Fibroblast of skin of abdomen (primary cell): ENCODE measurements at places on chromosomes 7 and 10.
A peak's percentile ranks its signal among the peaks of the same experiment; 100 is the strongest.

- DNase-seq: peak; percentile 59
Measured at GRCh38 chr10:86960003-86960862, 1.8 kb downstream of the SNCG start.

GRCh38 chr7:83575436-83575835 is 73.5 kb downstream of the SEMA3E start:
- no peak for DNase-seq

DNA sequence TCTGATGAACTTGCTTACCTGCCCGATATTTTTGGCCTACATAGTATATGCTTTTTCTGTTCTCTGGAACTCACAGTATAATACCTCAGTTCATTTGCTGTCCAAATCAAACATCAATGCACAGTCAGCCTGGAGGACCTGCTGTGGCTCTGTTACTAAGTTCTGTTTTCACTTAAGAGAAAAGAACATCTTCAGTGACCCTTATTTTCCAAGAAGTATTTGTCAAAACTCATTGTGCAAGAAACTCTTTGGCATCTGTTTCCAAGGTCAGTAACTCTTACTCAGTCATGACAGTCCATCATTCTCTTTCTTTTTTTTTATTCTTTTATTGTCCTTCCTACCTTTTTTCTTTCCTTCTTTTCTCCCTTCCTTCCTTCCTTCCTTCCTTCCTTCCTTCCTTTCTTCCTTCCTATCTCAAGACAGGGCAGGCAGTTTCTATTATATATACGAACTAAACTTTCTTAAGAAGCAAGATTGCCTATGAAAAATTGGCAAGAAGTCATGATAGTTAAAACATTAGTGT is 37.8 kb upstream of the SEM1 start:
- DNase-seq: no peak

DNA sequence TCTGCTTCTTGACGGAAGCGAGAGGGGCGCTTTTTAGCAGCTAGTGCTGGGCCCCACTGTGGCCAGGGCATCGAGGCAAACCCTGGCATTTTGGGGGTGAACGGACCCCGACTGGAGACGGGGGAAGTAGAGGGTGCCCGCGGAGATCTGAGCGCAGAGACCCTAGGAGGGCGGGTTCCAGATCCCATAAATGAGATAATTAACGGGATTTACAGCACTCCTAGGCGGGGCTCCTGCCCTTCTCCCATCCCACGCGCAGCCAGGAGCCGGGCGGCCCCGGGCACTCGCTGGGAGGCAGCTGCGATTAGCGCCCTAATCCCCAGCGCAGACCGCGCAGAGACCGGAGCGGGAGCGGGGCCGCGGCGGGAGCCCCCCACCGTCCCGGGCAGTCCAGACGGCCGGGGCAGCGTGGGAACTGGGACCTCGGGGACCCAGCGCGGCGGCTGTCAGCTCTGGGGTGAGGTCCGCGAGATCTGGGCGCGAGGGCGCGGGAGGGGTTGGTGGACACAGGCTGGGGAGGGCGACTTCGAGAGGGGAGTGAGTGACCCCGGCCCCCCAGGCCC is 735 bp downstream of the JCAD start:
- no peak for DNase-seq

GRCh38 chr10:107340326-107340725 is 175.8 kb upstream of the SORCS1 start:
- no peak for DNase-seq

DNA sequence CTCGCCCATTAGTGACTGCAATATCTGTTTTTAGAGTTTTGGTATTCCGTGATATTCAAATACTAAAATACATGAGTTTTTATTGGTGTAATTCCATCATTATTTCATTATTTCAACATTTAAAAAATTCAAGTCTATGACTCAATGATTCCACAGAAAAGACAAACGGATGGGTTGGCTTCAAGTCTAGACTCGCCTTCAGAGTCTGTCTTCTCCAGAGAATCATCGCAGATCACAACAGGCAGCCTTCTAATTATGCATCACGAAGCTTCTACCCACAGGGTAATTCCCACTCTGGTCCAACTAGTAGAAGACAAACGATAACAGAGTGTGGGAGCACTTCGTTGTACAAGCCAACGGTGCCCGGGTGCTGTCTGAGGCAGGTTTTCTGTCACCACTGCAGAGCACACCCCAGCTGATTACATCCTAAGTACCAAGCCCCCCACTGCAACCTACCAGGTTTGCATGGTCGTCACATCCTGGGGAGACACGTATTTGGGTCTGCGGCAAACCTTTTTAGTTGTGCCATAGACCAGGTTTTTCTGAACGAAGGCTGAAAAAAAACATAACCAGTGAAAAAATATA is 28.9 kb downstream of the PARP12 start:
- DNase-seq: no peak

DNA sequence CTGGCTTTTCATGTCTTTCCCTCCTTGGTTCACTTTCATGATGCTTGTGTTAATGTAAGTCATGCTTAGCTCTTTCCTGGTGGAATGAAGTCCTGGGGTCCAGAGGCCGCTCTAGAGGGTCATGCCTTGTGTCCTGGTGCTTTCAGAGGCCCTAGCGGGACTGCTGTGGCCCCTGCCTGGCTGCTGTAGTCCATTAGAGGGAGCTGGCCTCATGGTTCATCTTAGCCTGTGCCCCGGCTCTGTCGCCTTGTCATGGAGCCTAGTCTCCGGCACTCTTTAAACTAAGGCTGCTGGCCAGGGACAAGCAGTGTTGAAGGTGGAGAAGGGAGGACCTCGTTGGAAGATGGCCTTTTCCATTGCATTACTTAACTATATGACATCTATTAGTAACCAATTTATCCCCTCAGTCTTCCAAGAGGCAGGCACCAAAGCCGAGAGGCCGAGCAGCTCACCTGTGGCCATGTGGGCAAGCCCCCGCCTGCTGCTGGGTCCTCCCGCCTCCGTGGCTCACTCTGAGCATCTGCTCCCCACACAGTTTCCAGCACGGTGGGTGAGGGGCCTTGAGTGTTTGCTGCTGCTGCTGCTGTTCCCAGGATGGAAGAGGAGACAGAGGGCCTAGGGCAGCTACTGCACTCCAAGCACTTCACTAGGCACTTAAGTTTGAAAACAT is 5.0 kb upstream of the NDUFB2 start:
- no peak for DNase-seq

DNA sequence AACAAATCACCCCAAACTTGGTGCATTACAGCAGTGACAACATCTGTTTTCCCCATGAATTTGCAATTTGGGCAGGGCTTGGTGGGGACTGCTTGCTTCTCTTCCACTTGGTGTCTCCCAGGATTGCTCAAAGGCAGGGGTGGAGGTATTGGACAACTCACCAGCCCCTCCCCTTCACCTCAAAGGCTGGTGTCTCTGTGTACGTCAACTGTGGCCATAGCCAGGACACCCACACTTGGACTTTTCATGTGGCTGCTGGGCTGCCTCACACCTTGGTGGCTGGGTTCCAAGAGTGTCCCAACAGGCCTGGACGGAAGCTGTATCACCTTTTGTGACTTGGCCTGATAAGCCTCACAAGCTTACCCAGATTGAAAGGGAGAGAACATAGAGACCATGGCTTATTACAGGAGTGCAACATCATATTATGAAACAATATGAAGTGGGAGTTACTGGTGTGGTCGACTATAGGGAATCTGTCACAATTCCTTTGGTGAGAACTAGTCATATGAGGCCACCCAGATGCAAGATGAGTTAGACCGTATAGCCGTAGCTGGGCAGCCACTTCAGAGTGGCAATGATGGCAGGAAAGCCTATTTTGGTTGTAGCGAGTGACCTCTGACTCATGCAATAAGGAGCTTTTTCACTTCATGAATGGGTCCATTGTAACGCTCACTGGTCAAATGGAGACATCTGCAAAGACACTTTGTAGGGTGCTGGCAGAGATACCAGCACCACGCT is 187.6 kb upstream of the ITGB1 start:
- DNase-seq: no peak

DNA sequence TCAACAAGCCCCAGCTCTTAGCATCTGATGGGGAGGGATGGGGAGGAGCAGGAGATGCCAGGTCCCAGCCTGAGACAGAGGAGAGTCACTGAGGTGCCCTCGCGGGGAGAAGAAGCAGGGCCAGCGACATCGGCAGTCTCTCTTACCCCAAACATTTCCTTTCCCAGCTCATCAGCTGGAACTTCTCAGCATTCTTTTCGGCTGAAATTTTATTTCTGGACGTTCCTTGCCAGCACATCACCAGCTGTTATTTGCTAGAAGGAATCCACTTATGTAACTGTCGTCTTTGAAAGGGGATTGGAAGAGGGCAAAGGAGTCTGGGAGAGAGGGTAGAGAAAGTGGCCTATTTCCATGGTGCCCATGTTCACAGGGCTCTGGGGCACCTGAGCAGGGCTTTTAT is 101.0 kb upstream of the SHH start:
- DNase-seq: no peak

DNA sequence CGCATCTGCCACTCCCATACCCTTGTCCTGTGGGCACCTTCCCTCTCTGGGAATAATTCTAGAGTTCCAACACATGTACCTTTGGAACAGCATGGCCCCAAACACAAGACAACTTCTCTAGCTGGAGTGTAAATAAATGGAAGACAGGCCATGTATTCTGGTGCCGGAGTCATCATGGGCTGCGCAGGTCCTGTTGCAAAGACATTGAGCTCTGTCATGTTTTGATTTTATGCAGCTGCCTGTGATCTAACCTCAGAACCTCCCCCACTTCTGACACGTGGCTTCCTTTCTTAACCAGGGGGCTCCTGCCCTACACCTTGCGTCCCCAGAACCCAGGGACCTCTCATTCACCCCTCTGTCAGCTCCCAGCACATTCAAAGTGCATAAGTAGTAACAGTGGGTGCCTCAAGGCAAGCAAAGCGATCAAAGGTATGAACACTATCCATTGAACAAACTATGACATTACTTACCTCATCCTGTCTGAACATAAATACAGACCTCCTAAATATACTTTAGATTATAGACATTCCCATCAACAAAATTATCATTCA is 219.9 kb downstream of the FGFR2 start:
- DNase-seq: no peak

- no peak for DNase-seq
Measured at GRCh38 chr7:150849204-150849775, 3.0 kb upstream of the AOC1 start.

DNA sequence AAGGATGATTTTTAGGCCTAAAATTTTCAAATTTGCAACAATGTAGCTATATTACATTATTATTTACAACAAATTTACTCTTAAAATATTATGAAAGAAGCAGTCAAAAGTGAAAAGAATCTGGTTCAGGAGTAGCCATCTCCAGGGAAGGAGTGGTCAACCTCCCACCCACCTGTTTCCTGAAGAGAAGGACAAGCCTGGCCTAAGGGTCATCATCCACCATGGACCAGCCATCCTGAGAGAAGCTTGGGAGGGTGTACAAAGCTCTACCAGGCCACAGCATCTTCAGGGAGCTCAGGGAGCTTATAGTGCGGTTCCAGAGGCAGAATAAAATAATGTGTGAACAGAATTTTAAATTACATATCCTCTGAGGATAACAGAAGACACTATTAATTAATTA is 38.1 kb downstream of the COL1A2 start:
- DNase-seq: peak; percentile 55

DNA sequence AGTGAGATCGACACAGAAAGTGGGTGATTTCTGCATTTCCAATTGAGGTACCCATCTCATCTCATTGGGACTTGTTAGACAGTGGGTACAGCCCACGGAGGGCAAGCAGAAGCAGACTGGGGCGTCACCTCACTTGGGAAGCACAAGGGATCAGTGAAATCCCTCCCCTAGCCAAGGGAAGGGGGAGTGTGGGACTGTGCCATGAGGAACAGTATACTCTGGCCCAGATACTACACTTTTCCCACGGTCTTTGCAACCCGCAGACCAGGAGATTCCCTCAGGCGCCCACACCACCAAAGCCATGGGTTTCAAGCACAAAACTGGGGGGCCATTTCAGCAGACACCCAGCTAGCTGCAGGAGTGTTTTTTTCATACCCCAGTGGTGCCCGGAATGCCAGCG is 99.8 kb downstream of the ODAD2 start:
- no peak for DNase-seq

DNA sequence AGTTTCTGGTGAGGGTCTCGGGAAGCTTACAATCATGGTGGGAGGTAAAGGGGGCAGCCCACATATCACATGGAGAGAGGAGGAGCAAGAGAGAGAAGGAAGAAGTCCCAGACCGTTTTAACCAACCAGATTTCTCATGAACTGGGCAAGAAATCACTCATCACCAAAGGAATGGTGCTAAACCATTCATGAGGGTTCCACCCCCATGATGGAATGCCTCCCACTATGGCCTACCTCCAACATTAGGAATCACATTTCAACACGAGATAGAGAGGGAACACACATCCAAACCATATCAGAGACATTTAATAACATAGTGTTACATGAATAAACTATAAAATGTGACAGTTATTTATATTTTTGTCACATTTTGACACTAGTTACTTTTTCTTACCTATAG is 214.8 kb upstream of the MAGI2 start:
- DNase-seq: peak; percentile 13

- peak; percentile 66 for DNase-seq
Measured at GRCh38 chr10:33134011-33134751, 176.2 kb upstream of the ITGB1 start.

DNA sequence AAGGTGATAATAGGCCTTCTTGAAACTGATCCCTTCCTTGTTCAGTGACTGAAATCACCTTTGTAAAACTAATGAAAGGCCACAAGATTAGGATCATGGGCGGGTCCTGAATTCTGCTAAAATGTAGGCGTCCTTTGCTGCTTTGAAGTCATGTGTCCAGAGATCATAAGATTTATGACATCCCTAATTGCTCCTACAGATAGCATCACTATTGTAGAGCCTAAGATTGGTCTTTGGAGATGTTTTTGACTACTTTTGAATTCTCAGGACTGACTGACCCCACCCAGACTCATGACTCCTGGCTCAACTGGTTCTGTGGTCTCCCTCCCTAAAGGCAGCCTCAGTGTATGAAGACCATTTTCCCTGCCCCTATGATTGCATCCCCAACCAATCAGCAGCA is 322.6 kb upstream of the SEMA3D start:
- no peak for DNase-seq

DNA sequence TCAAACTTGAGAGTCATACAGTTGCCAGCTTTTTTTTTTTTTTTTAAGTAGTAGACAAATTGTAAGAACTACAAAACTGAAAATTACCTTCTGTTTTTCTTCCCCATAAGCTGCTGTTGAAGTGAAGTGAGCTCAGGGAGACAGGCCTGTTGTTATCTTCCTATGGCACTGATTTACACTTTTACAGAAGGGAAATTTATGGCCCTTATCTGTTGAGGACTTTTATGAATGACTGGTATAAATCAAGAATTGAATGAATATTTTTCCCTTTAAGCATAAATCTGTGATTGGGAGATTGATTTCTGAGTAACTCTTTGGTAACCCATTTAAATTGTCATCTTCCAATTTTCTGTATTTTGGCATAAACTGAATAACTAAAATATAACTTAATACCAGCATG is 124.0 kb downstream of the SDK1 start:
- DNase-seq: no peak

- no peak for DNase-seq
Measured at GRCh38 chr10:80279146-80279545, 10.3 kb downstream of the MAT1A start.

GRCh38 chr10:78502210-78502936 is 468.7 kb downstream of the RPS24 start:
- peak; percentile 55 for DNase-seq

GRCh38 chr10:114412907-114413797 is 8.8 kb upstream of the AFAP1L2 start:
- no peak for DNase-seq
